ENCODE measurements at places on chromosomes 3 and 15.

GRCh38 chr15:69666921-69667811, 214.5 kb downstream of the RPLP1 start:
- DNase-seq = no peak

DNA sequence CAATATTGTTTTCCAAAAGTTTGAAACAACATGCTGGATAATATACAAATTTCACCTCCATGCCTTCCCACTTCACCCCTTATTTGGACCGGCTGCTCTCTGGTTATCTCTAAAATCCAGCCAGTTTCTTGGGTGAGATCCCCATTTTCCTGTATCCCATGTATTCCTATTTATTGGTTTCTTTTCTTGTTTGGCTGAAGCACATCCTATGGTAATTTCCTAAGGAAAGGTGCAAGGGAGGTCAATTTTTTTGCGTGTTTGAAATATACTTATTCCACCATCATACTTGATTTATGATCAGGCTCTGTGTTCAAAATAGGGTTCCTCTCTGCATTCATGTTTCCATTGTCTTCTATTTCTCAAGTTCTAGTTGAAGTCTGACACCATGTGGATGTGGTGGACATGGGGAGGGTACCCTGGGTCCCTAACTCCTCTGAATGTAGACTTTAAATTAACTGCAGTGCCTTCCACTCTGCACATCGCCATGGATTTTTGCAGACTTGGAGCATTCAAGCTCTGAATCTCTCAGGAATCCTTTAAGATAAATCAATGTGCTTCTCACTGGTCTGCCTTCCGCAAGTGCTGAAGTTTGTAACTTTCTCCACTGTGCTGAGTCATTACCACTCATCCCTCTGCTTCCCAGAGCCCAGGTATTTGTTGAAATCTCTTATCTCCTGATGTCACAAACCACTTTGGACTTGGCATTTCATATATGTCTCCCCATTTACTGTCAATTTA, 52.1 kb upstream of the TLE3 start:
- DNase-seq = no peak

DNA sequence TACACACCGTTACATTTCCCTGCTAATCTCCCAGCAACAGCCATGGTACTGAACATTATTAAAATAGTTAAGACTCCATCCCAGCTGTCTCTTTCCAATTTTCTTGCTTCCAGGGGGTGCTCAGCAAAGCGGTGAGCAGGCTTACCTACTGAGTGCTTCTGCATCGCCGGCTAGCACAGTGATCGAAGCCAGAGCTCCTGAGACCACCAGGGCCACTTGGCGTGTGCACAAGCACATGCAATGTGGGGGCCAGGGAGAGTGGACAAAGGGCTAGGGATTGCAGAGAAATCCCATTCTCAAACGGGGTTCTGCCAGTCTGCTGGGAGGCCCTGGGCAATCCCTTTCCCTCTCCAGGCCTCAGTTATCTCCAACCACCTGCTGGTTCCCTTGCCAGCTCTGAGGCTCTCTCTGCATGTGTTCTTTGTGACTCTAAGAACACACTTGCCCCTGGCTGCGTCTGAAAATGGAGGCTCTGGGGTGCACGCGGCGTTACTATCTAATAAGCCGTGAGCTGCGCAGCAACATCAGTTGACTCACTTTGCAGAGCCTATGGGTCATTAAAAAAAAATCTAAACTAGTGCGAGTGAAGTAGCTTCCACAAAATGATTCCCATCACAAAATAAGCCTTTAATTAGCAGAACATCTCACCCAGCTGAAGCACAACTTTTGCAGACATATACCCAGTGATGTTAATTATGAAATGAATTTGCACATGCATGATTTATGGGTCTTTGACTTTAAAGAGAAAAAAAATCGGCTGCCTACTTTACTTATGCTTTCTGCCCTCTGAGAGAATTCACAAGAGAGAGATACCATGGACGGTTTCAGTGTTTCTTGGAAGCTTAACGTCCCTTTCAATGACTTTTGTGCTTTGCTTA, 271.5 kb downstream of the TLE3 start:
- no peak for DNase-seq

DNA sequence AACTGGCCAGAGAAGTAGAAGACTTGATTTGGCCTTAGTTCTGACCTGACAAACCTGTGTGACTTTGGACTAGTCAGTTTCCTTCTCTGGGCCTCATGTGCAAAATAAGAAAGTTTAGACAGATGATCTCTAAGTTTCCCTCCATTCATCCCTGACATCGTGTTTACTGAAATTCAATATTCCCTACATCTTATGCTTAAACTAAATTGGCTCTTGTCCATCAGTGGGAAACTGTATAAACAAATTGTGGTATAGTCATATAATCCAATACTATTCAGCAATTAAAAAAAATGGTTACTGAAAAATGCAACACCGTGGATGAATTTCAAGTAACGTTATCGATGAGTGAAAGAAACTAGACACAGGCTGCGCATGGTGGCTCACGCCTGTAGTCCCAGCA, 64.4 kb upstream of the HRH1 start:
- DNase-seq = no peak

- no peak for DNase-seq
Observed at GRCh38 chr15:71374607-71375352, 259.5 kb downstream of the THSD4 start.

DNA sequence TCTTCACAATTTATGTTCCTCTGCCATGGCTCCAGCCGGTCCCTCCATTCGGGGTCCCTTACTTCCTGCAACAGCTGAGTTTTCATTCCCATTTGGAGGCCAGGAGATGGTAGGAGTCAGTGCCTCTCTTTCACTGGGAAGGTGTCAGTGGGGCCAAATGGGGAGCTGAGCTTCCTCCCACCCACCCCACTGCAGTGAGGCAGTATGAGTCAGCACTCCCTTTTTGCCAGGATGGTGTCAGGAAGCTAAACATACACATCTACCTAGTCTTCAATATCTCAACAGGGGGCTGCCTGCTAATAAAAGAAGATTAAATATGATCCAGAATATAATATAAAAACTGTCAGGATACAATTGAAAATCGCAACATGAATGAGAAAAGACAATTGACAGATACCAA, 12.7 kb upstream of the ACTC1 start:
- DNase-seq = no peak

GRCh38 chr3:125594581-125595011, 701 bp downstream of the OSBPL11 start:
- no peak for DNase-seq

Measured in DMS153 (cell line).